ENCODE measurements at places on chromosomes 2 and 18.
A peak's percentile ranks its signal among the peaks of the same experiment; 100 is the strongest.

DNA sequence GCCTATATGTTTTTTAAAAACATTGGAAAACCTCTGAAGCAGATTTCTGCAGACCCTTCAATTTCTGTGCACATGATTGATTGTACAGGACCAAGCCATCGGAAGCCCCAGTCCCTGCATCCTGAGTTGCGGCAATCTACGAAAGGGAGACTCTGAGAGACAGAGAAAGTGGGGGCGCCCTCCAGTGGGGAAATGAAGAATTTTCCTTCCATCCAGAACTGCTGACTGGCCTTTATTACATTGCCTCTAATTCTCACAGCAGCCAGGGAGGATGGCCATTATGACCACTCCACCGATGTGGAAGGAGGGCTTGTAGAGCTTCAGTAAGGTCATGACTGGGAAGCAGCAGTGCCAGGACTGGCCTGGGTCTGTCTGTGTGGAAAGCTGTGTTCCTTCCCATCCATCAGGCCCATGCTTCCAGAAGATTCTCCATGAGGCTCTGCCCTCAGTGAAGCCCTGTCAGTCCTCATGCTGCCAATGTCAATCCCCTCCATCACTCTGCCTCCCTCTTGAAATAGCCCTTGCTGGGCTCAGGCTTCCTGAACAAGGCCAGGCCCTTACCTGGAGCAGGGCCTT, 20.0 kb upstream of the RESP18 start:
- no peak for DNase-seq

- no peak for DNase-seq
These were observed 204.1 kb downstream of the CELF4 start for GRCh38 chr18:37361335-37362157.

GRCh38 chr2:217060516-217060915, 200.7 kb upstream of the TNP1 start:
- no peak for DNase-seq

DNA sequence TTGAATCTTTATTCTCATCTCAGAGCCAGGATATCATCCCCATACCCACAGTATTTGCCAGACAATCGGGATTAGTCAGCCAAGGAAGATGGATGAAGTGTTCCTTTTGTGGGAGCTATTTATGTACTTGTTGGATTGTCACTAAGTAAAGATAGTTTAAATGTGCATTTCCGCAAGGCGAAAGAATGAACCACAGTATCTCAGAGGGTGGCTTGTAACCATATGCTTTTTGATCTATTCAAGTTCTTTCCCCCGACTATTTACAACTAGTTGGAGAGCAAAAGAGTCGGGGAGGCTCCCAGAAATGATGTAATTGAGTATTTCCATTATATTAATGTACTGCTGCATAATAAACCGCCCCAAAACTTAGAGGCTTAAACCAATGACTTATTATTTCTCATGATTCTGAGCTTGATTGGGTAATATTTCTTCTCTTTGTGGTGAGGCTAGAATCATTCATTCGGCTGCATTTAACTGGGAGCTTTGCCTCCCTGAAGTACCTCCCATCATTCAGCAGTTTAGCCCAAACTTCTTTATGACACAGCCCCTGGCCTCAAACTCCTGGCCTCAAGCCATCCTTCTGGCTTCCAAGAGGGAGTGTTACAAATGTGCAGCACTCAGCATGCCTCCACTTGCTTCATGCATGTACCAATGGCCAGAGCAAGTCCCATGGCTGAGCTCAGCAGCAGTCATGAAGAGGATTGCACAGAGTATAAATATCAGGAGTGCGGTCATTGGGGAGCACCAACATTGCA, 423.7 kb downstream of the METTL4 start:
- DNase-seq: no peak

GRCh38 chr2:219020604-219021365, 20.5 kb downstream of the CFAP65 start:
- DNase-seq: no peak

- DNase-seq: no peak
These were observed 629.4 kb downstream of the TSN start for GRCh38 chr2:122384768-122385333.

GRCh38 chr2:69644506-69644979, 1.0 kb upstream of the AAK1 start:
- no peak for DNase-seq

DNA sequence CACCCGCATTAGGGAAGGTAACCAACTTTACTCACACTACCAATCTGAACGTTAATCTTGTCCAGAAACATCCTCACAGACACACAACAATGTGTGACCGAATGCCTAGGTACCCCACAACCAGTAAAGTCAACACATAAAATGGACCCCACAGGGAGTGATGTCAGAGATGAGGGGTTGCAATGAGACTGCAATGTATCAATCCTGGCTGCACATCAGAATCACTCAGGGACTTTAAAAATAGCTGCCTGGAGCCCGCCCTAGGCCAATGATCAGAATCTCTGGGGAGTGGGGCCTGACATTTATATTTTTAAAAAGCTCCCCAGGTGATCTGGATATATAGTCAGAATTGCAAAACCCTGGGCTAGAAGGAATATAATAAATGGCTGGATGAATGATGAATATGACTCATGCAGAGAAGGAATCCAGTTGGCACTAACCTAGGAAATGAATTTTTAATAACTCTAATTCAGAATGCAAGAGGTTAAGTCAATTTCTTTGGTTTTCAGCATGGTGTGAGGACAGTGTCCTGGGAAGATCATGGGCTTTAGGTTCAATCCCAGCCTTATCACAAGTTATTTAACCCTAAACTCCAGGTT, 92.8 kb downstream of the COLEC12 start:
- DNase-seq: no peak

- DNase-seq: peak; percentile 53
These were observed 15.9 kb upstream of the CCDC85A start for GRCh38 chr2:56167616-56168562.

- no peak for DNase-seq
These were observed 100.6 kb downstream of the LAMA1 start for GRCh38 chr18:7017013-7017412.

- DNase-seq: no peak
These were observed 43.1 kb downstream of the FN1 start for GRCh38 chr2:215392687-215393270.

DNA sequence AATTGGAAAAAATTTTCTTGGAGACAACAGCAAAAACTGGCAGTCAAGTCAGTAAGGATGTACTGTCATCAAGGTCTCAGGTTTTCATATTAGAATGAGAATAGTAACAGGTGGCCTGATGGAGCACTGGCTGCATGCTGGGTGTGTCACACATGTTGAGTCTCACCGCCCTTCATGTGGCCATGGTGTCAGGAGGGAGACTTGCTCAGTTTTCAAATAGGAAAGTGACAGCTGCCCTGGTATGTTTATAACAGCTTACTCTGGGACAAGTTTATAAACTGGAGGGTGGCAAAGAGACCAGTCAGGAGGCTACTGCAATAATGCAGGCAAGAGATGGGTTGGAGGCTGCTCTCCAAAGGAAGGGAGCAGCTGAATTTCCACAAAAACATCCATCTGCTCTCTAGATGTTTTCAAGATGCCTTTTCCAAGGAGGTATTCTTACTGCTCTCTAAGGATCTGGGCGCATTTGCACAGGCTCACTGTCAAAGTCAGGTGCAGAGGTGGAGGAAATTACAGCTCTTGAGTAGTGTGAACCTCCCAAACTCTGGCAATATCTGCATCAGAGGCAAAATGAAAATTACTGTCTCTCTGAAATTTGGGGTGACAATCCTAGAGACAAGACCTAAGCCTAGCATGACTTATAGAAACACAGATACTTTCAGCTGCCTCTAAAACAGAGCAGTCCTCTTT, 321.9 kb upstream of the RAB12 start:
- no peak for DNase-seq

Measured in AG04449 (cell line).